ENCODE measurements at places on chromosomes 5 and 9. TPM values are rescaled to one million over a fixed set of nuclear protein-coding genes. Genes with fewer than 3 reads are reported as not detected.

DNA sequence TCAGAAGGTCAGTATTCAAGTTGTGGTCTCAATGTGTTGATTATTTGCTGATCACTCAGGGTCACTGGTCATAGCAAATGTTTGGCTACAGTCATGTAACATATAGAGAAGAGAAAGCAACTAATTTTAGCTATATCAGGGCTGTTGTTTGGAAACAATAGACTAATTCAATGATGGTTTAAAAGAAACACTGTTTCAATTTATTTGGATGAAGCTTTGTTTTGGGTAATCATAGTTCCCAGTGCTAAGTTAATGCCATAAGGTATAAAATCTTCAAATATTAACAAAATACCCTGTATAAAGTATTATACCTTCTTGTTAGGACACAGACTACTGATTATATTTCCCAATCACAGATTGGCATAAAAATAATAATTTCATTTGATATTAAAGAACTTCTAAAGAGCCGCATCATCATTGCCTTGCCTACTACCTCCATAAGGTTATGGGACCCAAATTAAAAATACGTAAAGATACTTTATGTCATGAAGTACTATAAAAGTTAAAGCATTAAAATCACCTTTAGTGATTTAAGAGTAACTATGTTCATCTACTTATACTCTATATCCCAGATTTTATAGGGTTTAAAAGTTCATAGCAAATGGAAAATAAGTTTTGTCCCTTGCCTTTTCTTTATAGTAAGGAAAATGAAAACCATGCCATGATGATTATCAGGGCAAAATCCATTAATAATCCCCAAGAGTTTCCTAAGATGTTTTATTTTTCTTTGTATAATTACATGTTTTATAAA is 6.0 kb downstream of the NR3C1 start:
- DNase-seq: no peak

- no peak for DNase-seq
Observed at GRCh38 chr5:179318221-179318955, 26.9 kb downstream of the ADAMTS2 start.

- no peak for DNase-seq
Observed at GRCh38 chr5:166845044-166845443, 1446.4 kb upstream of the WWC1 start.

- DNase-seq: no peak
Observed at GRCh38 chr9:126957687-126958053, 43.1 kb downstream of the RALGPS1 start.

DNA sequence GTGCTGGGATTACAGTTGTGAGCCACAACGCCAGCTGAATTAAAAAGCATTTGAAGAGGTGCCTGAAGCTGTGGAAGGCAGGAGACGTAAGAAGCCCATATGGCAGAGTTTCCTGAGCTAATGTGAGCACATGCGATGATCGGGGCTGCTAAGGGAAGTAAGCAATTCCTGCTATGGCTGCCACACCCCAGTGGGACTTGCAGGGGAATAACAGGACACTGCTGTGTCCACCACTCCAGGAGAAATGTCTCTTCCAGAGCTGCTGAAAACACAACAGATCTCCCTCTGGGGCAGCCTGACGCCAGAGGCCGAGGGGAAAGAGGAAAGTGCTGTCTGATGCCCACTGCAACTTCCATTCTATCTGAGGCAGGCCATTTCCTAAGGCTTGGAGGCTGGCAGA is 46.2 kb upstream of the ANKRD55 start:
- no peak for DNase-seq

- no peak for DNase-seq
Observed at GRCh38 chr5:118628660-118629354, 359.5 kb downstream of the DTWD2 start.

DNA sequence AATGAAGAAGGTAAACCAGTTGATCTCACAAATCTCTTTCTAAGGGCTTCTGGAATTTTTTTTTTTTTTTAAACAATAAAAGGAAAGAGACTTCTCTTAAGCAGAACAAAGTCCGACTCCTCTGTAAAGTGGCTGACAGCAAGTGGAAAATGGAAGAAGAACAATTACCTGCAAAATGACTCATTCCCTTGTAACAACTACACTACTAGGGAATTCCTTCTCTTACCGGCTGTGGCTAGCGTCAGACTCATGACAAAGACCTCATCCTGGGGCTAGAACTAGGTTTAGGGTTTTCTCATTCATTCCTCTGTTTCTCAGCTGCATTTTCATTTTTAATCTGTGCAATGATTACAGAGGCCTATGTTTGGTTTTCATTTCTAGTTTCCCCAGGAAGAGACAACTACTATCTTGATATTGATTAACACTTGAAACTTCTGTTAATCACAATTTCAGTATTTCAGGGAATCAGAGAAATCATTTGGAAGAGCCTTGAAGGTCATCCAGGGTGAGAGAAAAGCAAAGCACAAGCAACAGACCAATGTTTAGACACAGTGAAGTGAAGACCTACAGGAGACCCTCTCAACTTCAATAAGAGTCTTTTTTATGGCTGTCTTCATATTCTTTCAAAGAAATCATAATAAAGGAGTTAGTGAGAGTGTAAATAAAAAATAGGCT is 437.9 kb downstream of the RAB3C start:
- no peak for DNase-seq

- DNase-seq: no peak
Observed at GRCh38 chr5:151130235-151130921, 27.2 kb downstream of the ANXA6 start.

DNA sequence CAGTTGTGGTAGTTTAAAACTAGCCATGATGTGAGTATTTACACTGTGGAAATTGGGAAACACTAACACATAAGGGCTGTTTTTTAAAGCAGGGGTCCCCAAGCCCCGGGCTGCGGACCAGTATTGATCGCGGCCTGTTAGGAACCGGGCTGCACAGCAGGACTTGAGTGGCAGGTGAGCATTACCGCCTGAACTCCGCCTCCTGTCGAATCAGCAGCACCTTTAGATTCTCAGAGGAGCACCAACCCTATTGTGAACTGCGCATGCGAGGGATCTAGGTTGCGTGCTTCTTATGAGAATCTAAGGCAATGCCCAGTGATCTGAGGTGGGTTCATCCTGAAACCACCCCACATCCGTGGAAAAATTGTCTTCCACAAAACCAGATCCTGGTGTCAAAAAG is 127.8 kb downstream of the PCSK5 start:
- DNase-seq: no peak

DNA sequence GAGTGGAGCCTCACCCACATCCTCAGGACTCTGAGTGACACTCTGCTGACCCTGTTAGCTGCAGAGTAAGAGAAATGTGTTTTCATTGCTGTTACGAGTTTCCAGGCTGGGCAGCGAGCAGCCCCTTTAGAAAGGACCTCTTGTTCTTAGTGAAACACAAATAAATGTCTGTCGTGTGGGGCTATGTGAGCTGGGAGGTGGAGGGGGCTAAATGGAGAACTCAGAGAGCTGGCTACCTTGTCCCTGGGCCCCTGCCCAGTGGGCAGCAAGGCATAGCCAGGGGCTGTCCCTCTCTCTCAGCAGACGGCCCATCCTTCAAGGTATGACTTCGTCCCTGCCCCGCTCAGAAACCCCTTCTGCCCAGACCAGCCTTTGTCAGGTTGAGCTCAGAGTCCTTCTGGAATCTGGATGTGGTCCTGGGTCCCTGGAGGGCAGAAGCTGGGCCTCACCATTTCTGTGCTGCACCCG is 10.2 kb downstream of the DCANP1 start:
- no peak for DNase-seq

Gene IRX2
- total RNA-seq: 3.1 TPM

Gene FOXD4
- 0.12 TPM for total RNA-seq

Gene TAF11L10
- not detected for total RNA-seq
